WERI-Rb-1 (cell line): ENCODE measurements at places on chromosomes 2 and 18.

DNA sequence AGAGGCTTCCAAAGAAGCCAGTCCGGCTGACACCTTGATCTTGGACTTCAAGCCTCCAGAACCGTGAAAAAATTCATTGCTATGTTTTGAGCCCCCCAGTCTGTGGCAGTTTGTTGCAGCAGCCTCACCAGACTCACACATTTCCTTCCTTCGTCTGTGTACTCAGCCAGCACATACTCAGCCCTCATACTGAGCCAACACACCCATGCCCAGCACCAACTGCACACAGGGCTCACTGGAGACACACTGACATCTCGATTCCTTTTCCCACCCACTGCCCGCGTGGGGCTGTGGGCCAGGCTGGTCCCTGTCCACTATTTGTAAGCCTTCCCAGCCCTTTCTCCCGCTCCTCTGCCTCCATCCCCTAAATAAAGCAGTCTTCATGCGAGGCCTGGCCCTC, 24.1 kb upstream of the NMUR1 start:
- DNase-seq, result no peak

DNA sequence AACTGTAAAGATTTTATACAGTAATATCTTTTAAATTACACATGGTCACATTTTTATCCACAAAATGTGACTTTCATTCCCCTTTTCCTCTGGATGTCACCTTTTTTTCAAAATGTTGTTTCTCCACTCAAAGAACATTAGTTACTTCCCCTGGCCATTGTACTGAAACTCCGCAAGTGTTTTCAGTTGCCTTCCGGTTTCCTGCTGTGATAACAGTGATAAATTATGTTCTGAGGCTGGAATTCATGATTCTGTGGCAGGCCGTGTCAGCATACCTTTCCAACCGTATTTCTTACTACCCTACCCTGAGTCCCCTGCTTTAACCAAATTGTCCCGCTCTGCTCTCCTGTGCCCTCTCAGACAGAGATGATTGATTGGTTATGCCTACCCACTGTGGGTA, 53.5 kb downstream of the MGAT5 start:
- DNase-seq, result no peak

DNA sequence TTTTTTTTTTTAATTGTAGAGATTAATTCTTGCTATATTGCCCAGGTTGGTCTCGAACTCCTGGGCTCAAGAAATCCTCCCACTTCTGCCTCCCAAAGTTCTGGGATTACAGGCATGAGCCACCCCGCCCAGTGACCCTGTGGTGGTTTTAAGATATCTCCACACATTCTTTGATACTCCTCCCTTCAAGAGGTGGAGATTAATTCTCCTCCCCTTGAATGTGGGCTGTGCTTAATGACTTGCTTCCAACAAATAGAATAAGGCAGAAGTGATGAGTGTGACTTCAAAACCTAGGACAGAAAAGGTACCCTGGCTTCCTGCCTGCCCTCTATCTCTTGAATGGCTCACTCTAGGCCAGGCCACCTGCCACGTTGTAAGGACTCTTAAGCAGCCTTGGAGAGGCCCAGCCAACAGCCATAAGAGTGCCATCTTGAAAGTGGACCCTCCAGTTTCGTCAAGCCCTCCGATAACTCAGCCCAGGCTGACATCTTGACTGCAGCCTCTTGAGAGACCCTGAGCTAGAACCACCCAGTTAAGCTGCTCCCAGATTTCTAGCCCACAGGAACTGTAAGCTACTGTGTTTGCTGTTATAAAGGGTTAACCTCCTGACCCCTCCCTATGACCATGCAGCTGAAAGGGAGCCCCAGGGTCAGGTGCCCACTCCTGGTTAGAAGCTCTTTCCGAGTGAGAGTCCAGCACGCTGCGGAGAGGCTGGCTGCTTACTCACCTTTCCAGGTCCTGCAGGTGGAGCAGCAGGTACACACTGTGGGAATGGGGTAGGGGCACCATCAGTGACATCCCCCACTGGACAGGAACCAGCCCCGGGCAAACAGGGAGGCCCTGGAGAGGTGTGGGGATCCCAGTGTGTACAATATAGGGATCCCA, 27.6 kb downstream of the MRPL35 start:
- no peak for DNase-seq

DNA sequence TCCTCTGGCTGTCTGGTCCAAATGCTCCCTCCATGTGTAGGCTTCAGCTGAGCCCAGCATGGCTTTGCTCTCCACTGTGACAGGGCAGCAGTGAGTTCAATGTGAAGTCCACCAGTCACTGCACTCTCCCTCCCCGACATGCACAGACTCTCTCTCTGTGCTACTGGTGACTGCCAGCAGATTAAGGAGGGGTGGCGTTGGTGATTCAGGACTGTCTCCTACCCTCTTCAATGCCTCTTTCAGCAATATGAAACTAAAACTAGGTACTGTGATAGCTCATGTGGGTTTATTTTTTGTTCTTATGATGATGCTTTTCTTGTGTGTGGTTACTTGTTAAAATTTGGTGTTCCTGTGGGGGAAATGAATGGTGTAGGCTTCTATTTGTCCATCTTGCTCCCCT, 201.0 kb upstream of the RBMS1 start:
- DNase-seq, result peak; percentile 23

- no peak for DNase-seq
Measured at GRCh38 chr2:195838002-195838401, 181.0 kb downstream of the SLC39A10 start.

GRCh38 chr2:54079331-54079730, 36.1 kb upstream of the ACYP2 start:
- no peak for DNase-seq

- DNase-seq, result no peak
Measured at GRCh38 chr18:3710712-3711301, 260.8 kb downstream of the TGIF1 start.

- DNase-seq, result no peak
Measured at GRCh38 chr2:239039479-239039861, 191.6 kb downstream of the TWIST2 start.

- no peak for DNase-seq
Measured at GRCh38 chr18:48679236-48679635, 140.4 kb downstream of the CTIF start.

DNA sequence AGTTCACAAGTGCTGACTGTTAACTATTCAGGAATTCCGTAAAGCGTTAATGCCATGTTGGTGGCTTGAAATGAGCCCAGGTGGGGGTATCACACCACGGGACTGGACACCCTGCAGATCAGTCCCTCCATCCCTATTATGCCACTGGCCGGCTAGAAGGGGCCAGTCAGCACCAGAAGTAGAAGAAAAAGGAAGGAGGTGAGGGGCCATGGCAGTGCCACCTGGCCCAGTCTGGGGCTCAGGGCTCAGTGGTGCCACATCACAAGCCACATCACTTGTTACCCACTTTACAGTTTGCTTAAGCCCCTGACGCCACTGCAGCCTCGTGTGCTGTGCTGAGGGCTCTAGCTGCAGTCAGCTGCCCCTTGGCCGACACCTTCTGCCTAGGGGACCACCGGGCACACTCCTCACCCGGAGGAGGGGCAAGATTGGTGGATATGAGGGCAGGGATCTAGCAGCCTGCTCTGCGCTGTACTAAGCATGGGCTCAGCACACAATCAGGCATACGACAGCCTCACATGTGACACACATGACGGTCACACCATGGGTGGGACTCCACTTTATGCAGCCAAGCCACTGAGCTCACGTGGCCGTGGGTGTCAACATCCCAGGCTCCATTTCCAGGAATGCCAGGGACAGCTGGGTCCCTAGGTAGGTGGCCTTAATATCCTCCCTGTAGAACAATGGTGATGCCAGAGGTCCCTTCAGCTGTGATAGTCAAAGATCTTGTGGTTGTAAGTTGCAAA, 3.6 kb downstream of the LIMS2 start:
- DNase-seq, result no peak

- no peak for DNase-seq
Measured at GRCh38 chr18:10718809-10719208, 193.0 kb downstream of the NAPG start.

- no peak for DNase-seq
Measured at GRCh38 chr18:59915606-59916005, 15.8 kb downstream of the PMAIP1 start.

- no peak for DNase-seq
Measured at GRCh38 chr2:150470435-150470834, 17.0 kb downstream of the RND3 start.

DNA sequence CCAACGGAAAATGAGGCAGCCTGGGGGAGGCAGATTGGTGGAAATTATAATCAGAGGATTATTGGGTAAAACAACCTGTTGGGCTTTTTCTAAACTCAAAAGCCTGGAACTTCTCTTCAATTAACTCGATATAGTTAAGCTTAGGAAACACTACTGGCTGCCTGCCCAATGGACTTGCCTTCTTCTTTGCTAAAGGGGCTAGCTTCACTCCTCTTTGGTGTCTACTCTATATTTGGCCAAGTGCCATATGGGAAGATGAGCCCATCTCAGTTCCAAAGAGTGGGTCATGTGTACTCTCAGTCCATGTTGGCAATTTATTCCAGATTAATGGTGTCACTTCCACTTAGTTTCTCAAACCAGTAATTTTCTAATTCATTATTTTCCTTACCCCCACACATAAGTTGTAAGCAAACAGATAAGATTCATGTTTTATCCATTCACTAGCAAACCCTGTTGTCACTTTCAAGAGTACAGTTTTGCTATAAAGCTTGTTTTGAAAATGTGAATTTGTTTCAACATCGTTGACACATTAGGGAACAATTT, 34.3 kb downstream of the DARS1 start:
- no peak for DNase-seq

DNA sequence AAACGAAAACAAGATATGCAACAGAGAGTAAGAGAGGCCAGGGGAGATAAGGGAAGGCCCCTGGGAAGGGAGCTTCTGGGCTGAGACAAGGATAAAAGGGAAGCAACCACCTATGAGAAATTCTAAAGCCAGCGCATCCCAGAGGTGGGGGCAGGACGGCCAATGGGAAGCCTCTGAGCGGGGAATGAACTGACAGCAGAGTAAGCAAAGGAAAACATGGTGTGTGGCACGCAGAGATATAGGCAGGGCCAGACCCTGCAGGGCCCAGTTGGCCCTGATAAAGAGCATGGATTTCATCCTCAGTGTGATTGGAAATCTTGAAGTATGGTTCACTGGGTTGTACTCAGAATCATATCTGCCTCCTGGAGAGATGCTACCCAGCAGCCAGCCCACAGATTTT, 78.7 kb downstream of the IRS1 start:
- no peak for DNase-seq

GRCh38 chr2:159938395-159938794, 124.0 kb downstream of the PLA2R1 start:
- no peak for DNase-seq

- no peak for DNase-seq
Measured at GRCh38 chr2:20130821-20131645, 79.6 kb upstream of the LAPTM4A start.

- no peak for DNase-seq
Measured at GRCh38 chr18:54023471-54023870, 201.0 kb downstream of the MBD2 start.

- no peak for DNase-seq
Measured at GRCh38 chr2:15762449-15762848, 170.8 kb downstream of the DDX1 start.

GRCh38 chr2:47503481-47504070, 100.6 kb downstream of the MSH2 start:
- no peak for DNase-seq

DNA sequence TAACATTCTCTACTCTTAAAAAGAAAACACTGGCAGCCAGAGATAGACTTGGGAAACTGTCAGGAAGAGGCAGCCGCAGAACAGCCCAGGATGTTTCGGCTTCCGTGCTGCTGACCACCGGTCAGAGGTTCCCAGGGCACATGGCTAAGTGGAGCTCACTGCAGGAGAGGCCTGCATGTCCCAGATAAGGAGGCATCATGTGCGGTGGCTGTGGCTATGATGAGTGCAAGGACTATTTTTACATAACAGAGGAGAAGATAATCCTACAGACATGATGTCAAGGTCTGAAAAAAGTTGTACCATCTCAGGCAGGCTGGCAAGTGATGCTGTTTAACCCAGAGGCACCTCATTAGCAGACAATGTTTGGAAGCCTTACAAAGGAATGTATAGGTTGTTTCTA, 252.3 kb downstream of the CYRIA start:
- DNase-seq, result no peak

DNA sequence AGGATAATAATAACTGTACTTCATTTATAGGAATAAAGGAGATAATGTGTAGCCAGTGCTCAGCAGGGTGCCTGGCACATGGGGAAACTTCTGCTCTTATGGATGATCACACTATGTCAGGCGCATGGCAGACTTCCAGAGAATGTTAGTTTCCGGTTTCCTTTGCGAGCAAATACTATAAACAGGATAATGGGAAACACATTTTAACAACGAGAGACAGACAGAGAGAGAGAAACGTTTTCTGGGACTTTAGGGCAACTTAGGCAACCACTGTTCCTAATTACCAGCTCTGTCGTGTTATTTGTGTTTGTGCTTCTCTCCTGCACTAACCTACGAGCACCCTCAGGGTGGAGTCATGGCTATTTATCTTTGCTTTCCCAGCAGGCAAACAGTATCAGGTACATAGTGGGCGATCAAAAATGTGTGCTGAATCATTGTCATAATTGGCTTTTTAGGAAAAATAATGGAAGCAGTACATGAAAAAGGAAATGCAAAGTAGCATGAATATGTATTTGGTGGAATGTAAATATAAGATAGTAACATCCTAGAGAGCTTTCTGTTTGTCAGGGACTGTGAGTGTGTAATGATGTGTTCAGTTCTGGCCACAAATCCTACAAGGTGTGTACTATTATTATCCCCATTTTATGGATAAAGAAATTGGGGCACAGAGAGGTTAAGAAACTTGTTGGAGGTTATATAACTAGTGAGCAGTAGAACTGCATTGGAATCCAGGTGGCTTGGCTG, 36.8 kb upstream of the IGFBP2 start:
- no peak for DNase-seq

GRCh38 chr18:63192885-63193349, 126.7 kb downstream of the BCL2 start:
- no peak for DNase-seq
